Lung microvascular endothelial cell (primary cell): ENCODE measurements at places on chromosomes 12 and 14. TPM values are rescaled to one million over a fixed set of nuclear protein-coding genes. Genes with fewer than 3 reads are reported as not detected.
A peak's percentile ranks its signal among the peaks of the same experiment; 100 is the strongest.

The A2M gene
- total RNA-seq = 3.8 and 19.0 TPM in 2 replicates

The GMFB gene
- total RNA-seq = 68.9 and 82.3 TPM in 2 replicates

The MYL2 gene
- total RNA-seq = 0.65 TPM in 1 of 2 replicates, not detected in the other

The PTPRB gene
- 83.7 and 112 TPM in 2 replicates for total RNA-seq

DNA sequence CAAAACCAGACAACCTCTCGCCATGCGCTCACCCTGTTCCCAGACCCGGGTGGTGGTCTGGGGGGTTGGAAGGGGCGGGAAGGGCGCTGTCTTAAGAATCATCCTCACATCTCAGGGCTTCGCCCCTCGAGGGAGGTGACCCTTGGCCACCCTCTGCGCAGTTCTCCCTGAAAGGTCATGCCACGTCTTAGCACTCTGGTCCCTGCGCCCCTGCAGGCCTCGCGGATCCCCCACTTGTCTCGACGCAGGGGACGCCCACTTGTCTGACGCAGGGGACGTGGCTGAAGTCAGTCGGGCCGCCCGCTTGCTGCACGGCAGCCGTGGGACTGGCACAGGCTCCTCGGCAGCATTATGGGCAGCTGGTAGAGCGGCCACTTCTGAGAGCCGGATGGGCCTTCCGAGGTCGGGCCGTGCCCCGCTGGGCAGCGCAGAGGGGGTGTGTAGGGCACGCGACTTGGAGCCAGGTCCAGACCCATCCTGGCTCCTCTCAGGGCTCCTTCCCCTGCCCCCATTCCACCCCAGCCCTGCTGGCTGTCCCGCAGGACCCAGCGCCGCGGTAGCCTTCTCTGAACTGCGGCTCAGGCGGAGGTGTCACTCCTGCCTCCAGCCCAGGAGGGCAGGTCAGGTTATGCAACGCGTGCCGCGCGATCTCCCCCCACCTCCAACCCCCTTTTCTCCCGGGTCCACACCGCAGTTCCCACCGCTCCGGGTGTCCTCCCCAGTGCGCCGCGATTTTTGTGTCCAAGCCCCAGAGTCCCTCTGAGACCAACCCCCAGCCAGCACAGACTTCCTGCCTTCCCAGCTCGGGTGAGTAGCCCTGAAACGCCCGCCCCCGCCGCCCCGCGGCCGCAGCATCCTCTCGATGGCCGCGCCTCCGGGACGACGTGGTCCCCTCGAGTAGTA is 40.9 kb upstream of the CAPRIN2 start:
- DNase-seq = peak; percentile 87

DNA sequence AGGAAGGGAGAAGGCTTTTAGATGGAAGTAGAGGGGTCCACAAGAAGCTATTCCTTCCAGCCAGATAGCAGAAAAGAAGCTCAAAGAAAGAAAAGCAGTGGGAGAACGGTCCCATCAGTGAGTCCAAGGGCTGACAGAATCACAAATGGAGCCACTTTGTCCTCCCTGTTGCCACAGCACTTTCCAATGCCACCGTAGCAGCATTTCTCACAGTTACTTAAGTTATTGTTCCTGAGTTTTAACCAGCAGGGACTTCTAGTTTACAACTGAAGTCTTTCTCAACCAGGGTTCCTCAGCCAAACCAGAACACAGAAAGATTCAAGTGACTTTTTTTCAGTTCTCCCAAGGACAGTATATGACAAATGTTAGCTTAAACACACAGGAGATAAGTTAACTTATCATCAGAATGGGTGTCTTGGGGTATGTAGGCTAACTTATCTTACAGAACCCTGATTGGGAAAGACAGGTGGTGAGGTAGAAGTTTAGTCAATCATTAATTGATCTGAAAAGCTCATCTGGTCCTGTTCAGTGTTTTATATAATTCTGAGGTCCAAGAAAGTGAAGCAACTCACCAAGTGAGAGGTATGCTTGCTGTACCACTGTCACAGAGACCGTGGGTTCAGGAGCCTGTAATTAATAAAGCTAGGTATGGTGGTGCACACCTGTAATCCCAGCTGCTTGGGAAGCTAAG is 7.0 kb downstream of the GATC start:
- no peak for DNase-seq

GRCh38 chr12:5247144-5247543 is 184.8 kb upstream of the NTF3 start:
- no peak for DNase-seq

DNA sequence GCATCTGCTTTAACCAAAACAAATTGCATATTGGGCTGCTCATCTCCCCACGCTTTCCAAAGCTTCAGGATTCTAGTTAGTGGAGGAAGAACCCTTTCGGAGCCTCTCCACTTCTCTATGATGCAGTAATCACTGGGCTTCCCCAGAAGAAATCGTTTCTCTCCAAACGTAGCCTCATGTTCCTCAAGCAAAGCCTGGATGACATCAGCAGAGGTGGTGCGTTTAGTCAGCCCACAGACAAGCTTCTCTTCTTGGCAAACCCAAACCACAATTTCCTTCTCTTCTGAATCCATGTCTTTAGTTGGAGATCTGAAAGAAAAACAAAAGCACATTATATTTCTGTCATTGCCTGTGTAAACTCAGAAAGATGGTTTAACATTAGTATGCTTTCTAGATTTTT is 30.6 kb downstream of the RASSF9 start:
- no peak for DNase-seq

- no peak for DNase-seq
Measured at GRCh38 chr12:111245701-111246476, 123.0 kb downstream of the PHETA1 start.

GRCh38 chr12:109839444-109839843 is 6.2 kb upstream of the TRPV4 start:
- DNase-seq = no peak
